ENCODE measurements at places on chromosomes 2 and 18.

- DNase-seq, result no peak
Measured at GRCh38 chr18:44859751-44860439, 179.2 kb downstream of the SETBP1 start.

GRCh38 chr2:159571540-159572260 is 44.6 kb downstream of the BAZ2B start:
- no peak for DNase-seq

GRCh38 chr2:173750353-173750801 is 214.8 kb downstream of the SP3 start:
- DNase-seq, result no peak

DNA sequence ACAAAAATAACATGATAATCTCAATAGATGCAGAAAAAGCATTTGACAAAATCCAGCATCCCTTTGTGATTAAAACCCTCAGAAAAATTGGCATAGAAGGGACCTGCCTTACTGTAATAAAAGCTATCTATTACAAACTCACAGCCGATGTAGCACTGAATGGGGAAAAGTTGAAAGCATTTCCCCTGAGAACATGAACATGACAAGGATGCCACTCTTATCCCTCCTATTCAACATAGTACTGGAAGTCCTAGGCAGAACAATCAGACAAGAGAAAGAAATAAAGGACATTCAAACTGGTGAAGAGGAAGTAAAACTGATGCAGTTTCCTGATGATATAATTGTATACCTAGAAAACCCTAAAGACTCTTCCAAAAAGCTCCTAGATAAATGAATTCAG is 368.7 kb downstream of the RIT2 start:
- DNase-seq, result no peak

- DNase-seq, result no peak
Measured at GRCh38 chr2:56012221-56012765, 88.7 kb upstream of the EFEMP1 start.

GRCh38 chr18:60452421-60452820 is 79.8 kb upstream of the MC4R start:
- DNase-seq, result no peak

GRCh38 chr2:17869128-17869527 is 9.3 kb upstream of the KCNS3 start:
- DNase-seq, result no peak

DNA sequence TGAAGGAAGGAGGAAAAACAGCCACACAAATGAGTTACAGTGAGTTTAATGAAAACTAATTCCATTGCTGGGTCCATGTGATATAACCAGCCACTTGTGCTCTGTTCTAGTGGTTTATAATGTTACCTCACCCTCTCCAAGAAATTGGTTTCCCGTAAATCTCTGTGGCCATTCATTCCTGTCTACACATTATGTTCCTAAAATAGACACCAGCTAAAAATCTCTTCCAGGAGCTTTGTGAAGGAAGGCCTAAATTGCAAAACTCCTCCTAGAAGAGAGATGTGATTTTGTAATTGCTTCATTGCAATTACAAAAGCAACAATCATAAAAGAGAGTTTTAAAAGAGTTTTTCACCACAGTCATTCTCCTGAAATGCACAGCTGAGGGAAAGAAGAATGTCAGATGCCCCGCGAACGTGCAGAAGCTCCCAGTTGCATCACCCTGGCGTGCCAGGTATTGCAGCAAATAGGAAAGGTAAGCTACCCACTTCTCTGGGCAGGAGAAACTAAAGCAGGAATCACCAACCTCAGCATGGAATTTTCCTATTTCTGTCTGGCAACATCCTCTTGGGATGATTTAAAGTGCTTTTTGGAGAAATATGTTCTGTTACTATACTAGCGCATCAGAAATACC is 1.7 kb downstream of the SCN1A start:
- no peak for DNase-seq

GRCh38 chr2:150686391-150686790 is 198.9 kb upstream of the RND3 start:
- DNase-seq, result no peak

DNA sequence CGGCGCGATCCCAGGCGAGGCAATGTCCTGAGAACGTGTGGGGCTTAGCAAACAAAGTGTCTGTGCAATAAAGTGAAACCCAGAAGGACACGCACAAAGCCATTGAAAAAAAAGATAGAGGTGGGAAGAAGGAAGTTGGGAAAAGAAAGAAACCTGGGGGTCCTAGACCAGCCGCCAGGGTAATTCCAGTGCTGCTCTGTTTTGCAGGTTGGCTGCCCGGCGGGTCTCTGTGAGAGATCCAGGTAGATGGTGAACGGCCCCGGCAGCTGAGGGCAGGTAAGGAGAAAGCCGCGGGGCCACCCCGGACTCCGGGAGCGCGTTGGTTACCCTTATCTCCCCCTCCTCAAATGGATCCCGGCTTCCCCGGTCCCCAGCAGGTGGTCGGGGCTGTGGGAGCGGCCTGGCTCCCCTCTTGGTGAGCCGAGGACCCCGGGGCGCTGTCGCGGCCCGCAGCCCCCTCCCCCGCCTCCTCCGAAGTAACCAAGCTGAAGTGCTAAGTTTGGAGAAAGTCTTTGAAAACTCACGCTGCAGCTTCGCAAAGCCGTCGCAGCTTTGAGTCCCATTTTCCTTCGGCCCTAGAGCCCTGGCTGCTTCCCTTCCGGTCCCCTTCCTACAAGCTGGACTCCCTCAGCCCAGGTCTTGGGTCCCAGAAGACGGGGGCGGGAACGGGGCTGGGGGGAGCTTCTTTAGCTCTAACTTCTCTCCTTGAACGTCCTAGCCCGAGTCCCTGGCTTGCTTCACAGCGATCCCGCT is 588 bp downstream of the OTX1 start:
- DNase-seq, result no peak

GRCh38 chr18:79690071-79690470 is 10.5 kb downstream of the CTDP1 start:
- DNase-seq, result no peak

DNA sequence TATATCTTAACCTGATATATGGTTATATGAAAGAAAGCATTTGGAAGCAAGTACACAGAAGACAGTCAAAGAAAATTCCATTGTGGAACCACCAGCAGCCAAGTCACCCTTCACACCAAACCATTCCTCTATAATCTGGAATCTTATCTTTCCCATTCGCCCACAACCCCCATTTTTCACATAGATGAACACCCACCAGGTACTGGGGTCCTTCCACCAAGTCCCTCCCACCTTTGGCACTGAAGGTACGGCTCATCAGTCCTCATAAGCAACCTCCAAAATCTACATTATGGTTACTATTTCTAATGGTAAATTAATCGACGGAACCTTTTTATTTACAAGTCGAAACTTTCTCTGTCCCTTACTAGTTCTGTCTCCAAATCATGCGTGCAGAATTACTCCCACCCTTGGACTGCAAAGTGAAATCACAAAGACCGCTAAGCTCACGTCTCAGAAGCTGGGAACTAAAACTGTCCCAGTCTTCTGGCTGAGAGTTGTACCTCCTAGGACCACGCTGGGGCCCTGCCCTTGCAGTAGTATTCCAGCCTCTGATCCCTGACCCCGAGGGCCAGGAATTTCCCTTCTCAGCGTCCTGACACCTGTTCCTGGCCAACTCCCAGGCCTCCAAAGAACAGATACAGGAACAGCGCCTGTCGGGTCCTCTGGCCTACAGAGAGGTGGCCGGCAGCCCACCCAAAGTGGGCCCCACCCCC is 702 bp downstream of the OLA1 start:
- no peak for DNase-seq

- no peak for DNase-seq
Measured at GRCh38 chr18:13017247-13017875, 26.2 kb downstream of the CEP192 start.

- DNase-seq, result no peak
Measured at GRCh38 chr2:221589696-221590095, 17.6 kb upstream of the EPHA4 start.

- no peak for DNase-seq
Measured at GRCh38 chr2:33069894-33070651, 123.3 kb downstream of the LTBP1 start.

DNA sequence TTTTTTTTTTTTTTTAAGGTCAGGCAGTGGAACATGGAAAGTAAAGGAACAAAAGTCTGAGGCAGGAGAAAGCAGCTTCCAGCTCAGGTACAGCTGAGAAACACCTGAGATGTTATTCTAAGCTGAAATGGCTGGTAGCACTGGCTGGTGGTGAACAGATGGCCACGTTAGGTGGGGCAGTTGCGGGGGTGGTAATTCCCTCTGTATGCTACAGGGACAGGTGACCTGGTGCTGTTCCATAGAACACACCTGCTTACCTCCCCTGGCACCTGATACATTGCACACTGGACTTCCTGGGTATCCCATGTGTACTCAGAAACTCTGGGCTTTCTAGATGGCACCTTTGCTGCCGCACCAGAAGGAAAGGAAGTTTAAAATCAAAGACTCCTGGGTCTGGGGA is 333.3 kb downstream of the SLC8A1 start:
- no peak for DNase-seq

- no peak for DNase-seq
Measured at GRCh38 chr2:176601066-176601465, 331.8 kb downstream of the MTX2 start.

DNA sequence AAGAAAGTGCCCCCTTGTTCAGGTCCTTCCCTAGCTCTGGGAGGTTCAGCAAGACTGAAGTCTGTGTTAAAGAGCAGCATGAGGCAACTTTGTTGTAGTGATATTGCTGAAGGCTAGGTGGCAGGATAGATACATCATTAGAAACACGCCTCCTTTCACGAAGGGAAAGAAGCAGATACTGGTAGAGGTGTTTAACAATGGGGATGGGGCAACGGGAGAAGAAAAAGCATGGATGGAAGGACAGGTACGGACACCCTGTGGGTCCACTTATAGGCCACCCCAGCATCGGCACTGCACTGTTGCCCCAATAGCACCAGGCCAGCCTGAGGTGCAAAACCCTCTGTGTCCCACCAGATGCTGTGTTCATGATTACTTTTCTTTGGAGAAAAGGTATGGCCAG is 3.5 kb upstream of the IGFBP5 start:
- no peak for DNase-seq

GRCh38 chr2:207390302-207391095 is 139.3 kb upstream of the CREB1 start:
- no peak for DNase-seq

Data from cortex of kidney (tissue), 1 donor.